ENCODE measurements at places on chromosomes 5 and 9.
A peak's percentile ranks its signal among the peaks of the same experiment; 100 is the strongest.

DNA sequence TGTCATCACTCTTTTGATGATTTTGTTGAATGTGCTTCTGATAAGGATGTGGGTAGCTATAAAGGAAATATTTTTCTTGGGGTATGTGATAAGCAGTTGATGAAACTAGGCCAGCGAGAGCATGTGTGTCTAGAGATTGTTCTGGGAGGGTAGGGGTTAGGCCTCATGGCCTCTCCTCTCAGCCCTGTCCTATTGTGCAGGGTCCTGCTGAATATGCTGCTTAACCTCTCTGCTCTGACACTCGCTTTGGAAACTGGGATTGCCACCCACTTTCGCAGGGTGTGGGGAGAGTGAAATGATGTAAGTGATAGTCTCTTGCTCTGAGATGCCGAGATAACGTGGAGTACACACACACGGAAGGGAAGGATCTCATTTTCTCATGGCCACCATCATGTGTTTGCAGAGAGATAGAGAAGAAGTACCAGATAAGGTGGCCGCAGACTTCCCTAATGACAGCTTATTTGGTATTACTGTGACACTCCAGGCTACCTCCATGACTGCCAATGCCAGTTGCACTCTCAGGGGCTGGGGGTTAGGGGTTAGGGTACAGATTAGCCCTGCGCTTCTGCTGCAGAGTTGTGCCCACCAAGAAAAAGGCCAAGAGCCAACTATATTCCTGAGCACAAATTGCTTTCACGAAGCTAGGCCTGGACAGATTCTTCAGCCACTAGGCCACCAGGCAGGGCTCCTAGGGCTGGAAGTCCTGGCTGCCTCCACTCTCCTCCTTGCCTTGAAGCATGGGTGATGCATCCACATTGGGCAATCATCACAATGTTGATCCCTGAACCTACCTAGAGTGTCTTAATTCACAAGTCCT lies 25.2 kb upstream of the TNFAIP8 start:
- peak; percentile 85 for DNase-seq

DNA sequence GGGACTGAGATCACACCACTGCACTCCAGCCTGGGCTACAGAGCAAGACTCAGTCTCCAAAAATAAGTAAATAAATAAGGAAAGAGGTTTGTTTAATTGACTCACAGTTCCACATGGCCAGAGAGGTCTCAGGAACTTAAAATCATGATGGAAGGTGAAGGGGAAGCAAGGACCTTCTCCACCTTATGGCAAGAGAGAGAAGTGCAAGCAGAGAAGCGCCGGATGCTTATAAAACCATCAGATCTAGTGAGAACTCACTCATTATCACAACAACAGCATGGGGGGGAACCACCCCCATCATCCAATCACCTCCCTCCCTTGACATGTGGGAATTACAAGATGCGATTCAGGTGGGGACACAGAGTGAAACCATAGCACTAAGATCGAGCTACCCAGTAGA lies 22.8 kb upstream of the RGMB start:
- DNase-seq = no peak

DNA sequence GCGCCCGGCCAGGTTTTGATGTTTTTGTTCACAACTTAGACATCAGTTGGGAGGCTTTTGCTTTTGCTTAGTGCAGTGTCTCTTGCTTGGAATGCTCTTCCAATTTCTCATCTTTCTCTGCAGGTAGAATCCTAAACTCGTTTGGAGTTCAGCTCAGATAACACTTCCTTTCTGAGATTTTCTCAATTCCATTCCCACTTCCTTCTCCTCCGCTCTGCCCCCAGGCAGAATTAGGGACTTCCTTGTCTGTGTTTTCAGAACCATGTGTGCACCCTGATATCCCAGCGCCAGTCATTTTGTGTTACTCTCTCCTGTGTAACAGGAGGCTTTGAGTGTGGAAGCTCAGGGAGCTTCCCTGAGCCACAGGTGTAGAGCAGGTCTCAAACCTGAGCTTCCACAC lies 171.0 kb downstream of the INSYN2B start:
- DNase-seq = no peak

DNA sequence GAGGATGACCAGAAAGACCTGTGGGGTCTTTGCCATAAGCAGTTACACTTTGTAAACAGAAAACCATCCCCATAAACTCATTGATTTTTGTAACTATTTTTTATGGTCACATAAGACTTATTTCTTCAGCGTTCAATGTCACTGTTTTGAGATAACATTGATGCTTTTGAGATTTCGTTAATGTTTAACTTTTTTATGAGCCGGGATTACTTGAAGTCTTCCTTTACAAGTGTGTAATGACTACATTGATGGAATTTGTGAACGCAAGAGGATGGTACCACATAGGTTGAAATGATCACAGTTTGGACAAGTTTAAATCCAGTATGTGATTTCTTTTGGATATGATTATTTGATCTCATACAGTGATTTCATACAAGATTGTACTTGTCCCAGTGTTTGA lies 1.8 kb downstream of the SLC12A2 start:
- DNase-seq = no peak

- no peak for DNase-seq
Observed at GRCh38 chr5:151191661-151192060, 32.2 kb downstream of the CCDC69 start.

DNA sequence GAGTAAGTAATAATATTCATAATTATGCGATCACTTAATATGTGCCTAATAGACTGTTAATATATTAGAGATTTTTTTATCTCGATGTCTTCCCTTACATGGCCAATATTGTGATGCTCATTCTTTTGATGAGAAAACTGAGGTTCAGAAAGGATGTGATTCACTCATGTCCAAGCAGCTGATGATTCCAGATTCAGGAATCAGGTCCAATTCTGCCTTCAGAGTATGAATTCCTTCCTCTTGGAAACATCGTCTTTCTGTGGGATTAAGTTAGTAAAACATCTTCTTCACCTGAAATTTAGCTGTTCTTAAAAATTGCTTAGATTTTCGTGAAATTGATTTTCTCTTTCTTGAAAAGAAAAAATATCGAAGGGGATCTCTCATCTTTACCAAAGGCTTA lies 242.5 kb upstream of the RFX3 start:
- no peak for DNase-seq

DNA sequence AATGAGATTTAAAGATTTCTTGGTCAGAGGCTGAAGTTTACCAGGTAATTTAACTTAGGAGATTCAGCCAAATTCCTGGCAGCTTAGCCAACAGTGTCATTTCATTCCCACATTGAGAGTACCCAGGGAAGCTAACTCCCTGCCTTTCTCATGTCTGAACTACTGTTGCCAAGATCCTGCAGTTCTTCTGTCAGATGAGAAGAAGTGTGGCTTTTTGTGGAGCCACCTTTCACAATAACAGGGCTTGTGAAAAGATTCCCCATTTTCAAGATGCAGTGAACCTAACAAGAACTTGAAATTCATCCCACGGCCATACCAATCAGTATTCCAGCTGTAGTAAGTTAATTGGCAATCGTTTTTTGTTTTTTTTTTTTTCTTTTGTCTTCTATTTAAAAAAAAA lies 176.4 kb downstream of the XRCC4 start:
- DNase-seq = no peak

DNA sequence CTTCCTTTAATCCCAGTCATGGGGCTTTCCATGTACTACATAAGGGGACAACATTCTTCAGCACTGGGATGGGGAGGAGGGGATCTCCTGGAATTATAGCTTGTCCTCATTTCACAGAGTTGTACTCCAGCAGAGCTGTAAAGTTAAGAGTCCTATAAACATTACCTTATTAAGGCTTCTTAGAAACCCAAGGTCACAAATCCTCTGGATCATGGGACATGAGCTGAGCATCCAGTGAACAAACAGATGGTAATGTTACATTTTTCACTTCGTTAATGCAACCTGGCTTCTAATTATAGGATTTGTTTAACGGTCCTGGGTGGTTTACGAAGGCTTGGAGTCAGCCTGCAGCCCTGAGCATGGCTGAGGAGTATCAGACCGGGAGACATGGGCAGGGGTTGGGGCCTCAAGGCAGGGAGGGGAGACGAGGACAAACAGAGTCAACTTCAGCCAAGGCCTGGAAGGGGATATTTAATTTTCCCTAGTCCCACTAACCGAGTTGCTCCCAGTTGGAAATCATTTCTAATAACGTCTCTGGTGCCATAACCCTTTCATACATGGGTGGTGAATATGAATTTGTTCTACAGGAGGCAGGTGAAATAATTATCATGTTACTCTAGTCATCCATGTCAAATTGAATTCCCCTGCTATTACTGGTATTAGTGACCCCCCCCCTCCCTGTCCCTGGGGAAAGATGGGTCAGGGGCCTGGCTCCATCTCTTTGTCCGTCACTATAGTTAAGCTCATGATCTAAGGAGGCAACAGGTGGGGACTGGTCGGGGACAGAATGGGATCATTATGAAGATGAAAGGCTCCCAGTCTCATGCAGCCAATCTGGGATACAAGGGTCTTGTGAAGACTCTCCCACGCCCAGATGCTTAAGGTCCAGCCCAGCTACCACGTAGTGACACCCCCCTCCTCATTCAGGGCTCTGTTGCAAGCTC lies 10.7 kb upstream of the IL17B start:
- DNase-seq = no peak

- no peak for DNase-seq
Observed at GRCh38 chr9:82308836-82309235, 320.3 kb downstream of the SPATA31D1 start.

GRCh38 chr5:73339051-73339575 lies 109.5 kb downstream of the FOXD1 start:
- no peak for DNase-seq

GRCh38 chr5:94906750-94907149 lies 288.3 kb downstream of the SLF1 start:
- no peak for DNase-seq

DNA sequence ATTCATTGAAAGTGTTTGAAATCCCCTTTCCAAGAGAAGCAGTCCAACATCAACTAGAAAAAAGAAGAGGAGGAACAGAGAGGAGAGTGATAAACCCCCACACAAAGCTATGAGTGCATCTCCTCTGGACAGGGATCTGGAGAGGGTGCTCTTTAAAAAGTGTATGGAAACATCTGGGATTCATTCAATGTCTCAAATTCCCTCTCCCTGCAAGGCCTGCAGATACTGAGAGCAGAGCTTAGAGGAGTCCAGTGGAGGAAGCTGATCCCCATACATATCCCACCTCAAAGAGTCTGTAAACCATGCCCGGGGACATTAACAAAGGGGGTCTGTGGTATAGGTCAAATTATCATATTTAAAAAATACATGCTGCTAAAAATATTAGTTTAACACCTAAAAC lies 2.2 kb downstream of the SPOCK1 start:
- DNase-seq = no peak

DNA sequence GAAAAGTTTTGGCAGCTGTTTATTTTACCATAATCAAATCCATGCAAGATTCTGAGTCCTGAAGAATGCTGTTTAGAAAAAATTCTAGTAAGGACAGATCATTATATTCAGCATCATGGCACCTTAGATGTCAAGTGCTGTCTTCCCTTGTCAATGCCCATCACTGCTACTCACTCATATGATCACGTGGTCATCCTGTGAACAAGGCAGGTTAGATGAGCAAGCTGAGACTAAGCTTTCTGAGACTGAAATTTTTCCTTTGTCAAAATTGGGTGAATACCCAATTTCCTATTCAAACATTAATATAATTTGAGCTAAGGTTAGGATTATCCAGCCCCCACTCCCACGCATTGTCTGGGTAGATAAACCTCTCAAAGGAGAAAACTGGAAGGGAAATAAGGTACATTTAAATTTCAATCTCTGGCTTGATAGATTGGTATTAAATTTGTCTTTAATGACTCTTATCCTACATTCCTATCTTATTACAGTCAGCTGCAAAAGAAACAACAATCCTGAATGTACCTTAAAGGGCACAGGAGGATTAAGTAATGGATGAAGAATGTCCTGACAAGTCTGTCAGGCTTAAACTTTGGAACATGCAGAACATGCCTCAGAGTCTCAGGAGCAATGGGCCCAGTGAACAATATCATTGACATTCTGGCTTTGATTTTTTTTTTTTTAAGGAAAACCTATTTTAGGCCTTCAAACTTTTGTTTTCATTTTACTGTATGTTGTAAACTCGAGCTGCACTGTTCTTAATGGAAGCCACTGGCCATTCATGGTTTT lies 148.7 kb upstream of the RANBP3L start:
- DNase-seq = no peak

GRCh38 chr9:136799079-136799853 lies 3.1 kb downstream of the CCDC183 start:
- DNase-seq = no peak

DNA sequence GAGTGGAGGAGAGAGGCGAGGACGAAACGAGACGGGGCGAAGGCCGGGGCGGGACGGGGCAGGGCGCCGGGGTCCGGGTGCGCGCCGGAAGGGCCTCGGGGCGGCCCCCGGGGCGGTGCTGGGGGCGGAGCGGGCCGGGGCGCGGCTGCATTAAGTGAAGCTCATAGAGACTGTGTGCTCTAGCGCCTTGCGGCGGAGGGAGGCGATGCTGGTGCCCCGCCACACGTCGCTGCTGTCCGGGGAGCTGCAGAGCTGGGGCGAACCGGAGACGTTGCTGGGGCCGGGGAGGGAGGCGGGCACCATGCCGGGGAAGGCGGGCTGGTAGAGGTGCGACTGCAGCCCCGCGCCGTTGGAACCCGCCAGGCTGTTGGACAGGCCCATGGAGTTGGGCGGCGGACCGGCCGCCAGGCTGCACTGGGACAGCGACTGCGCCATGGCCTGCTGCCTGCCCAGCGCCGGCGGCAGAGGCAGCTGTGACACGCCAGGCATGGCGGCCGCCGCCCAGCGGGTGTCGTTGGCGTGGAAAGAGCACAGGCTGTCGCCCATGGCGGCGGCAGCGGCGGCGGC lies 8.3 kb downstream of the OTP start:
- DNase-seq = peak; percentile 53

DNA sequence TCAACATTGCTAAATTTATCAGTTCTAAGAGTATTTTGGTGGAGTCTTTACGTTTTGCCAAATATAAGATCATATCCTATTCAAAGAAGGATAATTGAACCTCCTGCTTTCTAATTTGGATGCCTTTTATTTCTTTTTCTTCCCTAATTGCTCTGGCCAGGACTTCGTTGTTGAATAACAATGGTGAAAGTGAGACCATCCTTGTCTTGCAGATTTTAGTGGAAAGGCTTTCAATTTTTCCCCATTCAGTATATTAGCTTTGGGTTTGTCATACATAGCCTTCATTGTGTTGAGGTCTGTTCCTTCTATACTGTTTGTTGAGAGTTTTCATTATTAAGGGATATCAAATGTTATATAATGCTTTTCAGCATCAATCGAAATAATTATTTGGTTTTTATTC lies 1974.2 kb upstream of the ACO1 start:
- no peak for DNase-seq

- DNase-seq = no peak
Observed at GRCh38 chr5:181212934-181213333, 7.9 kb upstream of the TRIM7 start.

All from T-helper 2 cell treated with Interferon-gamma antibody and Interleukin-4, amounts not matched to agents 5 μg/mL and 100 μg/mL, for 36 hours (primary cell).